ENCODE measurements at places on chromosomes 12 and 14.
A peak's percentile ranks its signal among the peaks of the same experiment; 100 is the strongest.

DNA sequence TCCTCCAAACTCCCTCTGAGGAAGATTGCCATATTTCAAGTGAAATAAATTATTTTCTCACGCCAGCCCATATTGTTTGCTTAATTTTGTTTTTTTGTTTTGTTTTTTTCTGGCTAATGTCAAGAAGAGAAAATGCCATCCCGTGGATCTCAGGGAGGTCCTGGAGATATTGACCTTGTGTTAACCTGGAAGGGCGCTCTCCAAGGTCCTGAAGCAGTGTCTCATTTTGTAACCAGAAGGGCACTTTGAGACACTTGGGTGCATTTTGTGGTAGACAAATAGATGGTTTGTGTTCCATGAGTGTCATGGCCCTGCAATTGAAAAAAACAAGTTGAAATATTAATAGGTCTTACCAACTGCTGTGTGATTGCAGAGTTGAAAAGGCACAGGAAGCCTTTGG, 268.9 kb downstream of the SUDS3 start:
- DNase-seq, result no peak

DNA sequence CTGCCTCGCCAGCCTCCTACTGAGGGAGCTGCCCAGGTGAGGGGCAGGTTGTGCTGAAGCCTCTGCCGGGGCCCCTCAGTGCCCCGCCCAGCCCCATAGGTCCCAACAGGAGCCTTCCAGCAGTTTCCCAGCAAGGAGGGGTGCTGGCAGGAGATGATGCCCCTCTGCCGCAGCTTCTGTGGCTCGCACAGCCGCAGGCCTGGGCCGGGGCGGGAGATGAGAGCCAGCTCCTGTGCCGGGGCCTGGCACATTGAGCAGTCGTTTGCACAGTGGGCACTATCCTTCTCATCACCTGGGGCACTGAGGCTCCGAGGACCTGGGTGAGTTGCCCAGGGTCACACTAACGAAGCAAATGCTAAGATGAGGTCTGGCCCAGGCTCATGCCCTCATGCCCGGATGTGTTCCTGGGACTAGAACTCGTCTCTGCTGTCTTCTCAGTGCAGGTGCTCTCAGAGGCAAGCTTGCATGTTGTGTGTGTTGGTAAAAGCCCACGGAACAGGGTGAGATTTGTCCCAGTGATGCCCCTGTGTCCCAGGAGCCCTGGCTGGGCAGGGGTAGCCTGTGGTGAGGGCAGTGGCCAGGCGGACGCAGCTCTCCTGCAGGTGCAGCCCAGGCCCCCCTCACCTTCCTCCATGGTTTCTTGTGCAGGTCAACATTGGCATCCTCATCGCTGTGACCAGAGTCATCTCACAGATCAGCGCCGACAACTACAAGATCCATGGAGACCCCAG, 177.5 kb downstream of the ADGRD1 start:
- no peak for DNase-seq

GRCh38 chr12:118655588-118655987, 279.2 kb downstream of the SUDS3 start:
- no peak for DNase-seq

DNA sequence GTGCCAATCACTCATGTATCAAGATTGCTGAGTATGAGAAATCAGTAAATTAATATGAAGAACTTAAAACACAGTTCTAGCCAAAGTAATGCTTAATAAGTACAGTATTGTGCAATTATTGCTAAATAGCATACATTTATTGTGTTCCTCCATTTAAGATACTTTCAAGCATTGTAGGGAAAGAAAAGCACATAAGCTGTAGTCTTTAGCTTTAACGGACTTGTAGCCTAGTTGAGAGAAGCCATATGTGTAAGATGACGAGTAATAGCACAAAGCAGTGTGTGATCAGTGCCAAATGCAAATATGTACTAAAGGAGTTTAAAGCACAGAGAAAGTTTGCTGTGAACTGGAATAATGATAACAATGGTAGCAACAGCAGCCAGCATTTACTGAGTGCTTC, 38.1 kb downstream of the ETV6 start:
- no peak for DNase-seq

GRCh38 chr14:51056421-51056820, 38.5 kb downstream of the TRIM9 start:
- no peak for DNase-seq

DNA sequence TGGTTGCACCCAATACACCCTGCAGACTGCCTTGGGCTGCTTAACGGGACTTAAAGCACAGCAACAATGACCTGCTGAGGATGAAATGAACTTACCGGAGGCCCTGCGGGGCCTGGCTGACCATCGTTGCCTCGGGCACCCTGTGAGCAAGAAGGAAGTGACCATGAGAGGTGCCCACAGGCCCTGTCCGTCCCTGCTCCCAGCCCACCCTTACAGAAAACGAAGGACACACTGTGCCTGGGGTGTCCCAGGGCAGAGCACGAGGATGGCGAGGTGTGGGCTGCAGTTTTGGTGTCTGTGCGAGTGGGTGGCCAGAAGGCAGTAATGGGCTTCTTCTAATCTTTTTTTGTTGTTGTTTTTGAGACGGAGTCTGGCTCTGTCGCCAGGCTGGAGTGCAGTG, 14.6 kb downstream of the COL2A1 start:
- no peak for DNase-seq

DNA sequence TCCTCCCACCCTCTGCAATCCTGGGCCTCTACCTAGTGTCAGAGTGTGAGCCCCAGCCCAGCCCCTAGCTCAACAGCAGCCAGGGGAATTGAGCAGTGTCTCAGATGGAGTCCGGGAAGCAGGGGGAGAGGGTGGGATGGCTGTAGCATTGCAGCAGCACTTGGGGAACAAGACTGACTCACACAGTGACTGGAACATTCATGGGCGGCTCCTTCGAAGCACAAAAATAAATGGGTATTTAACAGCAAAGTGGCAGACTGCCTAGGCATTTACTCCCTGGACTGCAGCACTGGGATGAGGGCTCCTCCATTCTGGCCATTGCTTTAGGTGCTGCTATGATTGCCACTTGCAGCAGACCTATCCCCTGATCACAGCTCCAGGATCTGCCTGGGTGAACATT, 46.0 kb upstream of the STK38L start:
- peak; percentile 90 for DNase-seq

DNA sequence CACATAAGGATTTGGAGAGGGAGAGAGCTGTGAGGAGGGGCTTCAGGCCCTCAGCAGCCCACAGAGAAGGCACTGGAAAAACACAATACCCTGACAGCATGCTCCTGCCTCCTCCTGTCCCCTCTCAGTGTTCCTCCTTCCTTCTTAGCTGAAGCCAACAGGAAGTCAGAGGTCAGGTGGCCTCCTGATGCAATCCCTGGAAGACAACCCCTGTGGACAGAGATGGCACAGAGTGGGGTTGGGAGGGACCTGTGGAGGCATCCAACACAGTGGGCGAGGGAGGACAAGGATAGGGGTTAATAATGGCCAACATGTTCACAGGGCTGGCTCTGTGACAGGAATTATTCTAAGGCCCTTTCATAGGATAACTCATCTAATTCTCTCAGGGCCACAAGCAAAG, 15.4 kb upstream of the IFI27L2 start:
- DNase-seq, result no peak

GRCh38 chr12:110338754-110339153, 57.7 kb downstream of the ATP2A2 start:
- no peak for DNase-seq

DNA sequence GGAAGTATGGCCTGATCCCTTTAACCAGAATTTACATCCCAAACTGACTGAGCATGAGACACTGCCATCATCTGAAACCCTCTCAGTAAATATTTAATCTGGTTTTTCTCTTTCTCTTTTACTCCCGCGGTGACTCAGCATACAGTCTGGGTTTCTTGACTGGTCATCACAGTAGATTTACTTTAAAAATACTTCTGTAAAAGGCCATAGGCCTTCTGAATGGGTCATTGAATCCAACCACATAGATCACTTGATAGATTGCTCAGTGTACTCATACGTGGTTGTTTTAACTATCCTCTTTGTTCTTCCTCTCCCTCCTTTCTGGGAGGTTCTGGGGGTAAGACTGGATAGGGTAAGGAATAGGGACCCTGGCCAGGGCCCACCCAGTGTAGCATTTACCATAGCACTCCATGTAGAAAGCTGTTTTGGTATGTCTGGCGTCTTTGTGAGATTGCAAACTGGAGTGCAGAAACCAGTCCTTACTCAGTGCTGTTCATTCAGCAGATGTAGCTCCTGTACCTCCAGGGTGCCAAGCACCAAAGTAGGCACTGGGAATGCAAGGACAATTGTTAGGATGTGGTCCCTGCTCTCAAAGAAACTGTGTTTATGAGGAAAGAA, 165.7 kb downstream of the SRGAP1 start:
- DNase-seq, result peak; percentile 75

- peak; percentile 55 for DNase-seq
Observed at GRCh38 chr12:29707846-29708245, 75.9 kb downstream of the TMTC1 start.

DNA sequence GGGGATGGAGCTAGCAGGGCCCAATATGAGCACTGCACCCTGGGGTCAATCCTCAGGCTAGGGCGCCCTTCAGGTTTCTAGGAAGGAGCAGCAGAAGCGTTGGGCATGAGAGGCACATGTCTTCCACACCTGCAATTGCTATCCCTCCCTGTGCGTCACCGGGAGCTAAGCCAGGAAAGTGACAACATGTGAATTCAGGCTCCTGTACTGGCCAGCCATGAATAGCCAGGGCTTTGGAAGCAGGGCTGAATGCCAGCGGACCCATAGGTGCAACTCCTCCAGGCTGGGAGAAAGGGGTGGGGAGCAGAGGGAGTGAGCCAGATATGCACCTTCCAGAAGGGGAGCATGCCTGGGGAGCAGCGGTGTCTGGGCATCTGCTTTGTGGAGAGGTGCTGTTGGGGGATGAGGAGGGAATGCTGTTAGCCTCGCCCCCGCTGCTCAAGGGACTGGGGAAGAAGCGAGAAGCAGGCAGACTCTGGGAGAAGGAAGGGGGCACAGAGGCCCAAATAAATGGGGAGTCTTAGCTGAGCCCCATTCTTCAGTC, 6.1 kb downstream of the HOXC5 start:
- DNase-seq, result peak; percentile 82

DNA sequence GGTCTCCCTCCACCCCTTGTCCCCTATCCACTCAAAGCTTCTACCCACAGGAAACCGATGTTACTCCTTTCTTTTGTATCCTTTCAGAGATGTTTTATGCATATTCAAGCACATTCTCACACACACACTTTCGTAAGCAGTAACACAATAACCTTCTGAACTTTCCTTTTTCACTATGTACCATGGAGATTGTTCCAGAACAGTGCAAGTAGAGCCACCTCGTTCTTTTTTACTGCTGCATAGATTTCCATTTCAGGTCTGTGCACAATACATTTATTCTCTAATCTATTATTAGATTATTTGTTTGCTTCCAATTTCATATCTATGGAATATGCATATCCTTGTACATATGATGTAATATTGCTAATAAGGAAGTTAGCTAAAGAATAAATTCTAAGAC, 60.3 kb downstream of the TBC1D30 start:
- DNase-seq, result no peak

- DNase-seq, result peak; percentile 56
Observed at GRCh38 chr14:35122696-35123387, 490 bp downstream of the PRORP start.

DNA sequence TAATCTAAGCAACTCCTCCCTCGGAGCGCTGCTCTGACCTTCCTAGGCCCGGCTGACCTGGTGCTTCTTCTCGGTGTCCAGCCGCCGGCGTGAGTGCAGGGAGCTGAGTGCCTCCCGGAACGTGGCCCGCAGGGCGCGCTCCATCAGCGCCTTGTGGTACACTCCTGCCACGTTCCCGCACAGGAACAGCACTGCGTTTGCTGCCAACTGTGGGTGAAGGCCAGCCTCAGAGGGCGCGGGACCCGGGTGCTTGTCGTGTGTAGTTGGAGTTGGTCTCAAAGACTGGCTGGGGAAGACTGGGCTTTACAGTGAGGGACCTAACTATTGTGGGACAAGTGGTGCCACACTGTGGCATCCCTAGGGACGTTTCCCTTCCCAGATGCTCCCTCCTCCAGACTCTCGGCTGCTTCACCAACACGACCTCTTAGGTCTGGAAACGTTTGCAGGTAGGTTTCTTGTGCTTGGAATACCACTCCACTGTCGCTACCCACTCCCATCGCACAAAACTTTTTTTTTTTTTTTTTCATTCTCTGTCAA, 3.1 kb downstream of the ADCY4 start:
- DNase-seq, result no peak

- no peak for DNase-seq
Observed at GRCh38 chr14:68968721-68969120, 10.4 kb downstream of the ACTN1 start.

GRCh38 chr14:100294963-100295330, 11.3 kb downstream of the SLC25A29 start:
- no peak for DNase-seq

DNA sequence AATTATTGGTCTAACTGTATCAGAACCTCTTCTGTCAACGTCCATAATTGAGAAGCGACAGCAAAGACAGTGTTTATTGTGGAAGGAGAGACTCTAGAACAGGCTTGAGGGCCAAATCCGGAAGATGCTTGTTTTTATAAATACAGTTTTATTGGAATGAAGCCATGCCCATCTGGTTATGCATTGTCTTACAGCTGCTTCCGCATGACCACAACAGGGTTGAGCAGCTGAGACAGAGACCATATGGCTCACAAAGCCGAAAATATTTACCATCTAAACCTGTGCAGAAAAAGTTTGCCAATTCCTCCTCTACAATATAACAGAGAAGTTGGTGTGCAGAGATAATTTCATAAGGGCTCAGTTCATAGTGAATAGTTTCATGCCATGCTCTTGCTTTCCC, 24.5 kb downstream of the PRKAB1 start:
- DNase-seq, result peak; percentile 38

DNA sequence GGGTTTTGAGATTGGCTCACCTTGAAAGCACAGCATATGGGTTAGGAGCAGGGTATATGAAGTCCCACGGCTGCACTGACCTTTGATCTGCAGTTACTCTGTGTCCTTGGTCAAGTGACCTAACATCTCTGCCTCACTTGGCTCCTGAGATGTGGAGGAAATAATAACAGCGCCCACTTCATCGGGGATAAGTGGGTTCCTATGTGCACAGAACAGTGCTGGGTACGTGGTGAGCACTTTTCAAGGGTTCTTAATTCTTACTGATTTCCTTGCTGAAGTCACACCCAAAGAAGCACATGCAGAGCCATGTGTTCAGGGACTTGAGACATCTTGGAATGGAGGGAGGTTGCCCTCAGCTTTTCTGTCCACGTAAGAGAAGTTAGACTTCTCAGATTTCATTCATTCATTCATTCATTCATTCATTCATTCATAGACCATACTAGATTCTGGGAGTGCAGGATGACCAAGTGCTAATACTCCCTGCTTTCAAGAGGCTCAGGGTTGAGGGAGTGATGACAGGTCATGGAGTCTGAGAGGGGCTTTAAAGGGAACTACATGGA, 39.4 kb downstream of the ADGRD1 start:
- DNase-seq, result no peak

- no peak for DNase-seq
Observed at GRCh38 chr12:86233126-86233525, 23.1 kb downstream of the MGAT4C start.

DNA sequence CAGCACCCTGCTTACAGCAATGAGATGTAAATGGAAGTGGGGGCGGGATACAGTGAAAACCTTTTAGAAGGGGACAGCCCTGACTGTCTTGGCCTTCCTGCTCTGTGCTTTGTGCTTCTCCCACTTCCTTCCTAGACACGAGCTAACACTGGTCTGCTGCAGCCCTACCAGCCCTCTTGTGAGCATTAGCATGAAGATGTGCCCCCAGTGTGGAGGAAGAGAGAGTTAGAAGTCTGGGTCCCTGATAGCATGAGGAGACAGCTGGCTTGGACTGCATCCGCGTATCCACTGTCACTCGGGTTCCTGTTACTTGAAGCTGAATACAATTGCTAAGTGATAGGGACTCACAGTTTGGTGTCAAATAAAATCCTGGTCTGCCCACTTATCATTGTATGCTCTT, 248.1 kb upstream of the SOX5 start:
- DNase-seq, result no peak

- no peak for DNase-seq
Observed at GRCh38 chr12:80411787-80412186, 32.2 kb upstream of the PTPRQ start.
